ENCODE measurements at places on chromosomes 13 and 19.

DNA sequence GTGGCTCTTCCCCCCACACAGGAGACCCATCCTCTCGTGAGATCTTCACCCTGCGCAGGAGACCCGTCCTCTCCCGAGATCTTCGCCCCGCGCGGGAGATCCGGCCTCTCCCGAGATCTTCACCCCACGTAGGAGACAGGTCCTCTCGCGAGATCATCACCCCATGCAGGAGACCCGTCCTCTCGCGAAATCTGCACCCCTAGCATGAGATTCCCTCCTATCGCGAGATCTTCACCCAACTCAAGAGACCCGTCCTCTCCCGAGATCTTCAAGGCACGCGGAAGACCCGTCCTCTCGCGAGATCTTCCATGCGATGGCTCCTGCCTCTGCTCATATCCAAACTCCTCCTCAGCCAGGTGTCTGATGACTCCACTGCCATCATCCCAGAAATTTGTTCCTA, 24.3 kb downstream of the LAIR2 start:
- no peak for DNase-seq

GRCh38 chr13:99563404-99563803, 62.1 kb downstream of the TM9SF2 start:
- DNase-seq: no peak

DNA sequence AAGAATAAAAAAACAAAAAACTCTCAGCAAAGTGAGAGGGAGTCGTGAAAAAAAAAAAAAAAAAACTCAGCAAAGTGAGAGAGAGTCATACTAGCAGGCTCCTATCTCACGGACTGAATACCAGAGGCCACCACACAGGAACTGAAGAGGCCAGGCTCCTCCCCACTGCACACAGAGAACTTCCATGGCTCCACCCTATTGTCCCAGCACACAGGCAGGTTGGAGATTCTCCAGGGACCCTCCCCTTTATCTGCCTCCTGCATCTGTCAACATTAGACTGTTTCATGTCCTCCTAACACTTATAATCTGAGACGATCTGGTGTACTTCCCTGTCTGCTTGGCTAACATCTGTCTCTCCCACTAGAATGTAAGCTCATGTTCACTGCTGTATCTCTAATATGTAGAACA, 37.0 kb upstream of the FARP1 start:
- no peak for DNase-seq

DNA sequence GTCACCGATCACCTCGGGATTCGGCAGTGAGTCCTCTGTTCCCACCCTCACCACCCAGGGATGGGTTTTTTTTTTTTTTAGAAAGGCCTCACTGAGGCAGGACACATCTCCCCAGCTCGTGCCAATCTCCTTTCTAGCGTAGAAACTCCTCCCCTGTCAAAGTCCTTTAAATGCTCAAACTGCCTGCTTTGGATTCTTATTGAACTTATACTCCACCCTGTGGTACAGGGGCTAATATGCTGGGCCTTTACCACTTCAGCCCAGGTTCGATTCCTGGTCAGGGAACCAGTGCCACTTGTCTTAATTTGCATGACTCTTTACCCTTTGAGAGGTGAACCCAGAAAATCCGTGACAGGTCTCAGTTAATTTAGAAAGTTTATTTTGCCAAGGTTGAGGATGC, 8.3 kb upstream of the ZNF14 start:
- DNase-seq: no peak

GRCh38 chr13:28455580-28456194, 39.2 kb downstream of the FLT1 start:
- no peak for DNase-seq

DNA sequence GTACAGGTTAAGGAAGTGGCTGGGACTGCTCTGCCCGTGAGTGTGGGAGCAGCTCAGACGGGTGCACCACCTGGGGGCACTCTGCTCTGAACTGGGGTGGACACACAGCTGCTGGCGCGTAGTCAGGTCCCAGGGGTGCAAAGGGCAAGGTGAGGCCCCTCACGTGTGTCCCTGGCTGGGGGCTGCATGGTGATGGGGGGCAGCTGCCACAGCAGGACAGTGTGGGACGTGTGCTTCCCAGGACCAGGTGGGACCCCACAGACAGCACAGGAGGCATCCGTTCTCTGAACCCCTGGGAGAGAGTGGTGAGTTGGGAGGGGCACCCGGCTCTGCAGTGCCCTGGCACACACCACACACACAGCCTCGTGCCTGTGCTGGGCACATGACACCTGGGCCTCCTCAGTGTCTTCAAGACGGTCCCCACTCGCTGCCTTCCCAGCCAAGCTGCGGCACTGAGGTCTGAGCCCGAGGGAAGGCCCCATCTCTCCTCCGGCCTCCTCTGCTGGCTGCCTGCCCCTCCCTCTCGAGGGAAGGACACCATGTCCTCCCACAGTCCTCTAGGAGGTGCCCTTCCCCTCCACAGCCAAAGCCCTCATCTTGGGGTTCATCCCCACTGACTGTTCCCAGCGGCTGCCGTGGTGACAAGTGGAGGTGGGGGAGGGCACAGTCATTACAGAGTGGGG, 24.7 kb downstream of the CILP2 start:
- DNase-seq: peak; percentile 71

- no peak for DNase-seq
These were observed 2030.7 kb upstream of the PCDH20 start for GRCh38 chr13:63446329-63446728.

- DNase-seq: no peak
These were observed 7.8 kb downstream of the TMIGD2 start for GRCh38 chr19:4294389-4294788.

- DNase-seq: no peak
These were observed 2.2 kb upstream of the S1PR5 start for GRCh38 chr19:10519421-10519820.

DNA sequence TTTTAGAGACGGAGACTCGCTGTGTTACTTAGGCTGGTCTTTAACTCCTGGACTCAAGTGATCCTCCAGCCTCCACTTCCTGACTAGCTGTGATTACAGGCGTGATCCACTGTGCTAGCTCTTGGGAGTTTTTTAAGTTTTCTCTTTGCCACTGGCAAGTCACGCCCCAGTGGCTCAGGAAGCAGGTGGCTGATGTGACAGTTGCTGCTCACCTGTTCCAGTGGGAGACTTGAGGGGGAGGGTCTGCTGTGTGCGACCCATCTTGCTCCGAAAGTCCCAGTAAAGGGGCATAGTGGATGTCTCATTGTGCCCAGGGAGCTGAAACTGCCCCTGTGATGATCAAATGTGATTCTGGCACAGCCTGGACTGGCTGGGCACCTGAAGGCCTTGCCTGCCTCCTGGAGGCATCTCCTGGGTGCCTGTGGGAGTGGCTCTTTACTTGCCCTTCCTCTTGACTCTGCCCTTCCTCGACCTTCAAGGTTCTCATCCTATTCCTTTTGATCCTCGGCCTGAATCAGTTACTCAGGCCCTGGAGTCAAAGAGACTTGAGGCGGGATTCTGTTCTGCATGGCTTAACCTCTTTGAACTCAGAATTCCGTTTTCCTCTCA, 7.8 kb downstream of the SMARCA4 start:
- no peak for DNase-seq

DNA sequence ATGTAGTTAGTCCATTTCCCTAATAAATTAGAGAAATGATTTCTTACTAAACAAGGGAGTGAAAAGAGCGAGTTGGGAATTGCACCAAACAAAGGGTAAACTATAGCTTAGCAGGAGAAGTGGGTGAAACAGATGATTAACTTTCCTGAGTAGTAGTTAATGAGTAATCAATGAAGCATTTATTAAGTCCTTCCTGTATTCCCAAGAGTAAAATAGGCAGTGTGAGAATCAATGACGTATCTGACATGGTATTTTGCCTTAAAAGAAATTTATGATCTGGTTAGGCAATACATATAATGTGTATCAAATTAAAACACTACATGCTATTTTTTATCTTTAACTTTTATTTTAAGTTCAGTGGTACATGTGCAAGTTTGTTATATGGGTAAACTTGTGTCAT, 142.8 kb downstream of the KLF5 start:
- DNase-seq: no peak

GRCh38 chr13:51292000-51292565, 47.4 kb upstream of the SERPINE3 start:
- DNase-seq: no peak

DNA sequence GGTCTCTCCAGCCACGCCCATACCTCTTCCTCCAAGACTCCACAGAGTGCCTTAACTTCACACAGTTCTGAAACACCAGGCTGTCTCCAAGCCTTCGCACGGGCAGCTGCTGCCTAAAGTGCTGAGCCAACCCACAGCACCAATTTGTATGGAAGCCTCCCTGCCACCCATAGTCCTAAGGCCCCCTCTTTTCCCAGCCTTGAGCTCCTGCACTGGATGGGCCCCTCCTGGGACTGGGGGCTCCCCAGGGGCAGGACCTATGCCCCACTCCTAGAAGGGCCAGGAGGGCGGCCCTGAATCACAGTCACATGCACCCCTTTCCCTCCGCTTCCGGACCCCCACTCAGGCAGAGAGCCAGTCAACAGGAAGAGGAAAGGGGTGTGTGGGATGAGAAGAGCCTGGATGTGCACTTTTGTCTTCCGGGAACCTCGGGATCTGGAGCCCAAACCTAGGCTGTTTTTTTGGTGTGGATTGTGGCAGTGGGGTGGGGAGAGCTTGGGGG, 5.1 kb upstream of the FCER2 start:
- DNase-seq: no peak

GRCh38 chr13:74571811-74572210, 437.6 kb upstream of the KLF12 start:
- DNase-seq: no peak

- DNase-seq: no peak
These were observed 187.7 kb downstream of the SHISA2 start for GRCh38 chr13:25864116-25864515.

DNA sequence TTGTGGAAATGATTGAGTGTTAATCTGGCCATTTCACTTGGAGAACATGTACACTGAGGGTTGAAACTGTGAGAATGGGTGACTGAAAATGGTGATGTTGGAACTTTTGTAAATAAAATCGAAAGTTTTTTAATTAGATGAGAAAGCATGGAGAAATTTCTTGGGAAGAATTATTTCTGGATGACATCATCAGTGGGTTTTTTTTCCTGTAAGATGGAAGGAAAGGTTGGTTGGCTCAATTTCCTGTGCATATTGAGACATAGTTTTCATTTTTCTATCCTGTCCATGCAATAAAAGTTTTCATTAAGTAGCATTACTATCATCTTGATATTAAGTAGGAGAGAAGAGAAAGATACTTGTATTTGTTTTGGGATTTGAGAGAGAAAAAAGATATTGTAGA, 120.6 kb upstream of the HTR2A start:
- DNase-seq: no peak

GRCh38 chr19:19268453-19269385, 4.4 kb downstream of the TM6SF2 start:
- DNase-seq: no peak
